A549 treated with GW870086 at 1 μM for 4 hours (cell line): ENCODE measurements at places on chromosomes 13 and 19. TPM values are rescaled to one million over a fixed set of nuclear protein-coding genes. Genes with fewer than 3 reads are reported as not detected.

The ADGRE2 gene
- total RNA-seq = 0.70 to 1.4 TPM (median 1.1 TPM) in 5 replicates

The SOX21 gene
- 0.33 to 0.99 TPM (median 0.68 TPM) in 5 replicates for total RNA-seq

The MIA gene
- total RNA-seq = not detected in 5 replicates

The ZNF780B gene
- total RNA-seq = 6.0 to 8.2 TPM (median 6.8 TPM) in 5 replicates

The CEP89 gene
- 38.5 to 46.9 TPM (median 45.1 TPM) in 5 replicates for total RNA-seq

The ZNF441 gene
- total RNA-seq = not detected in 5 replicates

The CGB5 gene
- total RNA-seq = 0.59 to 2.7 TPM (median 1.2 TPM) in 5 replicates

The NKPD1 gene
- total RNA-seq = 0.17 to 0.34 TPM (median 0.28 TPM) in 5 replicates
